ENCODE measurements at places on chromosomes 3 and 15.

- DNase-seq, result peak; percentile 30
Measured at GRCh38 chr3:197186887-197187588, 111.4 kb downstream of the DLG1 start.

- DNase-seq, result no peak
Measured at GRCh38 chr3:155604967-155605366, 139.9 kb downstream of the PLCH1 start.

DNA sequence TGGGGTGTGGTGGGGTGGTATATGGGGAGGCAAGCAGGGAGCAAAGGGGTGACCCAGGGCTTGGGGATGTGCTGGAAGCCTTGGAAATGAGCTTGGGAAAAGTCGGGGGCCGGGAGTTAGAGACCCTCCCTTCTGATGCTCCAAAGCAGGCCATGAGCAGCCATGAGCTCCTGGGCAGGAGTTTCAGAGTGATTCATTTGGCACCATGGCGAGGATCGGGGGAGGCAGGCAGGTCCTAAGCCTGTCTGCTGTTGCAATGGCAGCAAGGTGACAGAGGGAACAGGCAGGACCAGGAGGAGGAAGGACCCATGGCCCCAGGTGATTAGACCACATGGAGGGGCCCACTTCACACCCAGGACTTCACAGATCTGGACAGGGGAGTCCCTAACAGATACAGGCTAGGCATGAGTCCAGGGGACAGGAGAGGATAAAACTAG is 21.3 kb downstream of the RGMA start:
- DNase-seq, result no peak

- no peak for DNase-seq
Measured at GRCh38 chr3:48245136-48245535, 4.2 kb downstream of the ZNF589 start.

DNA sequence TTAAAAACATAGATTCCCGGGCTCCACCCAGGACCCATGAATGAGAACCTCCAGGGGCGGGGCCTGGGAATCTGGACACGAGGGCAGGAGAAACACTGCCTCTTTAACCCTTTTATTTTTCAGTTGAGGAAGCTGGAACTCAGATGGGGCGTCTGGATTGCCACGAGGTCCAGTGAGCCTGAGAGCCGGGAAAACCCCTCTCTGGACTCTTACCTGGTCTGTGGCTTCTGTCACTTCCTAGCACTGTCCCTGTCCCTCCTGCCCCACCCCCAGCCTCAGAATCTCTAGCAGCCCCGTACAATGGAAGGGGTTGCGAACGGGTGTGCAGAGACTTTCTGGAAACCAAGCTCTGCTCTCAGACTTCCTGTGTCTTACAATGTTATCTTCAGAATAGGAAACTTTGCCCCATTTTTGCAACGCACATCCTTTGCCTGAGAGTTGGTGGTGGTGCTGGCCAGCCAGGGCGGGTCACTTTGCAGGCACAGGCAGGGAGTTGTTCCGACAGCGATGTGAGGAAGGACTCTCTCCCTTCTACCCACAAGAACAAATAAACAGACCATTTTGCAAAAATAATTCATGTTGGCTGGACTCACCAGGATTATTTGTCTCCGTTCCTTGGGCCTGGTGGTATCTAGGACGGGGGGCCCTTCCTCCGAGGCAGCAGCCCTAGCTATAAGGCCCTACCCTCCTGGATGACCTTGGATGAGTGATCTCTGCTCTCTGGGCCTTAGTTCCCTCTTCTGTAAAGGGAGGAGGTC is 59.1 kb downstream of the SMAD6 start:
- no peak for DNase-seq

DNA sequence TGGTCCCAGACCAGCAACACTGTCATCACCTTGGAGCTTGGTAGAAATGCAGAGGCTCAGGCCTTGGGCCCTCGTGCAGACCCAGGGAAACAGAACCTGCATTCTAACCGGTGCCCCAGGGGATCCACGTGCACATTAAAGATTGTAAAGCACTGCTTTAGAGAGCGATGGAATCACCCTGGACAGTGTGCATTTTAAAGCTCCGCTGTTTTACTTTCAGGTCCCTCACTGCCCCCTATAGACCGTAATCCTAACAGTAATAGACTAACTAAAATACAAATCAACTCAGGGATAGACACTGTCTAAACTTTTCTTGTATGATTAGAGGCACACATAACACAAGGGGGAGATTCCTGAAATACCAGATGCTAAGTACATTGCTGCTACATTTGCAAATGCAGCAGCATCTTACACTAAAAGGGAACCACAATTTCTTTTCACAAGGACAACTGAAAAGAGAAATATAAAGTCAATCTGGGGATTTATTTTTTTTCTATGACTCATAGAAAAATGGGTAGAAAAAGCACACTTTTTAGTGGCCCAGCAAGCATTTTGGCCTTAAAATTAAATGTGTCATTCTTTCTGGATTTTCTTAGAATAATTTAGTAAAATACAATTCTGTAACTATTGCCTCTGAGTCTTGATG is 10.5 kb upstream of the SH3GL3 start:
- no peak for DNase-seq

DNA sequence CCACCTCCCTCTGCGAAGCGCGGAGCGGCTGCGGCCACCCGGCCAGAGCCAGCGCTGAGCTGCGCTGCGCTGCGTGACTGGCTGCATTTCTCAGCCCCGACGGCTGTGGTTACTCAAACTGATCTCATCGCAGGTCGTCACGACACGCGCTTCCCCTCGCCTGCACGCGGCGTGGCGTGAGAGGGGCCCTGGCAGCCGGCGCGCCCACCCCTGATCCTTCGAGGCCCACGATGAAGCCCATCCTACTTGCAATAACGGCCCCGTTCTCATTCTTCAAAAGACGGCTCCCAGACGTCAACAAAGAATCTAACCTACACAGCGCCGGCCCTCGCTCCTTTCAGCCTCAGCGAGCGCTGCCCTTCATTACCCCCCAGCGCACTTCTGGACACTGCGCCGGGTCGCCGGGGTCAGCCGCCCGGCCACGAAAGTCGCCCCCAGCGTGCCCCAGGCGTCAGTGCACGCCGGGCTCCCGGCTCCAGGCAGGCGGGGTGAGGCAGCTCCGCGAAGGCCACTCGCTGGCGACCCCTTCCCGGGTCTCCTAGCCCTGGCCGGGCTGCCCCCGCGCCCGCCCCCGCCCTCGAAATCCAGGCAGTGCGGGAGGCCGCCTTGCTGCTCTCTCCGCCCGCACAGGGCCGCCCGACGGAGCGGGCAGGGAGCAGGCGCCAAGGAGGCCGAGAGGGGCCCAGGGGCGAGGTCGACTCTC is 9.9 kb upstream of the LEKR1 start:
- DNase-seq, result peak; percentile 29

All from activated naive CD4-positive, alpha-beta T cell treated with anti-CD3 and anti-CD28 coated beads for 36 hours (primary cell).